NCI-H345 (cell line): ENCODE measurements at places on chromosomes 1 and 21.

GRCh38 chr1:163035446-163036249 is 33.5 kb upstream of the RGS4 start:
- DNase-seq = peak; percentile 16

GRCh38 chr1:244445320-244446181 is 6.2 kb downstream of the ADSS2 start:
- no peak for DNase-seq

DNA sequence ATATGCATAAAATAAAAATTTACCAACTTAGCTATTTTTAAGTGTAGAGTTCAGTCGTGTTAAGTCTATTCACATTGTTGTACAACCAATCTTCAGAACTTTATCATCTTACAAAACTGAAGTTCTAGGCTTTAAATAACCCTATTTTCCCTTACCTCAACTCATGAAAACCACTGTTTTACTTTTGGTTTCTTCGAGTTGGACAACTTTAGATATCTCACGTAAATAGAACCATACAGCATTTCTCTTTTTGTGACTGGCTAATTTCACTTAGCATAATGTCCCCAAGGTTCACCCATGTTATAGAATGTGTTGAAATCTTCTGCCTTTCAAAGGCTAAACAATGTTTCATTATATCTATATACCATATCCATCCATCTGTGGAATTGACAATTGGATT is 819.0 kb upstream of the ADGRL4 start:
- DNase-seq = no peak

DNA sequence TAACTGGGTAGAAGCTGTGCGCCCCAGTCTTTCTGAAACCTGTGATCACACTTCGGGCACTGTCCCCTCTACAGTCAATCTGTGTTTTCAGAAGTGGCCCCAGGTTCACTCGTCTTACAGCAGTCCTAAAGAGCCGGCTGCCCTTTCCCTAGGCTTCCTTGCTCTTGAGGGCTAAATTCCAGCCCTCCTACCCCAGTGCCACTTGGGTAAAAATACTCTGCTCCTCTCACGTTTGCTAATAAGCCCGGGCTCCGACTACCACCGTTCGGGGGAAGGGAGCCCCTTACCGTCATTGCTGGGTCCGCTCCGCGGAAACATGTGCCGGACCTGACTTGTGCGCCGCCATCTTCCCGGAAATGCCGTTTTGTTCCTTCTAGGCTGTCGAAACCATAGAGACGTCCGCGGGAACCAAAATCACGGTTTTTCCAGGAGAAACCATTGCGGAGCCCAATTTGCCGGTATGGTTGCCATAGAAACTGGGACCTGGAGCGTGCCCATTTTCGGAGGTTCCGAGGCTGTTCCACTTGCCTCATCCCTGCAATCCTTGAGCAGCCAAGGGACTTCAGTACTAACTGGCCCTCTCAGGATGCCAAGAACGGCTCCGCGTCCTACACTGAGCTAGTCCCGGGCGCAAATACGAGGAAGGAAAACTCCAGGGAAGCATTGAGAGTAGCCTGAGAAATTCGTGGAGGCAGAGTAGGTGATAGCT is at the start of gene GPATCH4:
GPATCH4 (minus strand) TSS at position 358 of the 709 bp plus-strand sequence.
- DNase-seq = peak; percentile 78

GRCh38 chr1:24294228-24294672 is 24.9 kb upstream of the GRHL3 start:
- DNase-seq = no peak

GRCh38 chr21:45418301-45419071 is 13.5 kb downstream of the COL18A1 start:
- DNase-seq = no peak

DNA sequence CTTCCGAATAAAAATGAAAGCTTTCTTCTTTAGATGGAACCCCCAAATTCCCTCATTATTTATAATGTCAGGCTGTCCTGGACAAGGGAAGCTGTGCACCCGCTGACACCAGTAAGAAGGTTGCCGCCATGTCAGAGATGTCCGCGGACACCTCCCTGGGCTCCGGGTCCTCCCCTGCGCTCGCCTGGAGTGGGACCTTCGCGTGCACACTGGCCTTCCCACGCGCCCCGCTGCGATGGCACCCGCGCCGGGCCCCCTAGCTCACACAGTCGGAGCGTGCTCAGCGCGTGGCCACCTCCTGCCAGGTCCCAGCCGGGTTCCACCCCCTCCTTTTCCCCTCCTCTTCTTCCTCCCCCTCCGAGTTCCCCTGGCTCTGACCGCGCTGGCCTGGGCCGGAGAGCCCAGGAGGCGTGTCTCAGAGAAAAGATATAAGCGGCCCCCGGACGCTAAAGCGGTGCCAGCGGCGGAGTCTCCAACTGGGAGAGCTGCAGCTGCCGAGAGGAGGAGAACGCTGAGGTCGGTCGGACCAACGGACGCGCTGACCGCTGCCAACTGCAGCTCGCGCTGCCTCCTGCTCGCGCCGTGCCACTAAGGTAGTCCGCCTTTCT is at the start of gene G0S2:
G0S2 (plus strand) TSS at position 456 of the 608 bp plus-strand sequence. CDS start 273 bp downstream, outside the sequence.
- DNase-seq = peak; percentile 43

DNA sequence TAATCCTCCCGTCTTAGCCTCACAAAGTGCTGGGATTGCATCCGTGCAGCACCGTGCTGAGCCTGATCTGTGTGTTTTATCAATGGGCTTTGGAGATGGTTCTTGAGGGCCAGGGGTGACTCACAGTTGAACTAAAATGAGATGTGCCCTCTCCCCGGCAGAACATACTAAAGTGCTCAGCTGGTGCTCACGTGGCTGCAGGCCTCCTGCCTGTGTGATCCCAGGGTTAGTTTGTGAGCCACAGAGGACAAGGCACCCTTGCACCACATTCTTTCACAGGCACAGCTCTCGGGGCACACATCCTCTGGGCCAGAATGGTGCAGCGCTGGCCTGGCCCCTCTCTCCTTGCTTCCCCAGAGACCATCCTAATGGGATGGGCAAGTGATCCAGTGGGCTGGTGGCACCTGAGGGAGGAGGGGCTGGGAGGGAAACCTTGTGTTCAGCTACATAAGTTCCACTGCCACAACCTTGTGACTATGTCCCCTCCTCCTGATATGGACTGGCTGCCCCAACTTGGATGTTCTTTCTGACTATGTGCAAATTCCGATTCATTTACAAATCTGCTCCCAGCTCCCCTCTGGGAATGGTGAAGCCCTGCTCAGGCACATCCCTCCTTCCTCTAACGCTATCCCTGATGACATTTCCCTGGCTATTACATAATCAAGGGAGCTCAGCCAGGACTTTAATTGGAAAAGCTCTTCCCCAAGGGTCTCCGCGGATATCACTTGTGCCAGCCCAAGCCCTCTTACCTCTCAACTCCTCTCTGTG is 197.0 kb upstream of the EDN2 start:
- DNase-seq = no peak

- DNase-seq = no peak
Measured at GRCh38 chr1:100400404-100400803, 48.1 kb downstream of the CDC14A start.

DNA sequence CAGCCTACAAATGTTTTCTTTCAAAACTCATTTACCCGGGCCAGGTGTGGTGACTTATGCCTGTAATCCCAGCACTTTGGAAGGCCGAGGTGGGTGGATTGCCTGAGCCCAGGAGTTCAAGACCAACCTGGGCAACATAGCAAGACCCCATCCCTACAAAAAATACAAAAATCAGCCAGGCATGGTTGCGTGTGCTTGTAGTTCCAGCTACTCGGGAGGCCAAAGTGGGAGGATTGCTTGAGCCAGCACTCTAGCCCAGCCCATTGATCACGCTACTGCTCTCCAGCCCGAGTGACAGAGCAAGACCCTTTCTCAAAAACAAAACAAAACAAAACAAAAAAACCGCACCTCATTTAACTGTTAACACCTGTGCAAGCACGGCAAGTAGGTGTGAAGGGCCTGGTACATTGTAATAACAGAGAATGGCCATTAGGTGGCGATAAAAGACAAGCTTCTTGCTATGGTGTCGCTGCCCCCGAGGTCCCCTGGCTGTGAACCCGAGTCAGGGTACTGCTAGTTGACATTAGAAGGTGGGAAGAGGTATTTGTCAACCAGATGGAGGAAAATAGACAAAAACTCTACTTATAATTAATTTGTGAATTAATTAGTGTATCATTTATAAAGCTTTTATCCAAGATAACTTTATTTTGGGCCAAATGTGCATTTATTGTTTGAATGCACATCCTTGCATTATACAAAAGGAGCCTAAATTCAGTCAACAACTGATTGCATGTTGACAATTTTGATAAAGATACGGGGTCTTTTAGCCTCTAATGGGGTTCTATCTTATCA is 66.5 kb downstream of the SH3BGR start:
- peak; percentile 93 for DNase-seq

- no peak for DNase-seq
Measured at GRCh38 chr1:1275836-1276235, 2.2 kb upstream of the UBE2J2 start.

DNA sequence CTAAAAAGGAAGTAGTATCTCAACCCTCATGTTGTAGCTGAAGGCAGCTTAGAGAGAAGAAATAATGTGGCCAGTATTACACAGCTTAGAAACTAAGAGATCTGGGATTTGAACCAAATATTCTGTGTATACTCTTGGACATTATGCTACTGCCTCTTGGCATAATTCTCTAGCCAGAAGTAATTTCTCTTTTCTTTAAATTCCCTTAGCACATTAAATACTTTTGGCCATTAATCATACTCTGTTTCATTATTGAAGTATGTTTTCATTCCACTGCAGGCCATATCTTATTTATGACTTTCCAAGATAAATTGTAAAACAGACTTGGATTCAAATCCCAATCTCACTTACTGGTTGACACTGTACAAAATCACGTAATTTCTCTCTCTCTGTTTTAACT is 181.3 kb upstream of the SPAG17 start:
- no peak for DNase-seq

GRCh38 chr1:67952071-67952470 is 98.4 kb downstream of the DIRAS3 start:
- no peak for DNase-seq

DNA sequence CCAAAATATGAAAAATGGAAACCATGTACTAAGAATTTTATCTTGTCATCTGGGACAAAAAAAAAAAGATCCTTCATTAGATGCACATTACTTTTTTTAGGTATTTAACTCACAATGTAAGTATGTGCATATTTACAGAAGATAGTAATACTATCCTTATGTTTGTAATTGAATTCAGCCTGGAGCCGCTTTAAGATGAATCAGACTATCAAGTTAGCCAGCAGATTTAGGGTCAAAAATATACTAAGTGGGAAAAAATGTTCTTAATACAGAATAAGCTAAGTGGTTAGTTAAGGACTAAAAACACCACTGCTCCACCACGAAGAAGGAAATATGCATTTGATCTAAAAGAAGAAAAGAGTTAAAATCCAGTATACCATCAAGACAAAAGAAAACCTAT is 49.1 kb downstream of the DSCAM start:
- no peak for DNase-seq
